IPS DF 6.9 (cell line): ENCODE measurements at places on chromosomes 7 and 10.

DNA sequence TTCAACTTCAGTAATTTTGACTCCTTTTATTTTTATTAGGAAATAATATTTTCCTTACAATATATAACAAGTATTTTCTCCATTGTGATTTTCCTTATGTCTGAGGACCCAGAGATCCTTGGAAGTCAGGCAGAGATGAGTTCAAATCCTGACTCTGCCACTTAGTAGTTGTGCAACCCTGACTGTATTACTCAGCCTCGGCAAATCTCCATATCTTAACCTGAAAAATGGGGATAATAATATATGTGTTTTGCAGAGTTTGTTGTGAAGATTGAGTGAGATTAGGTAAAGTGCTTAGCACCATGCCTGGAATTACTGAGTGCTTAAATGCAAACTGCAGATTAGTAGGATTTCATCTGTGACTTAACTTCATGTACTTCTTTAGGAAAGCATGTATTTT lies 120.5 kb upstream of the KLF14 start:
- no peak for DNase-seq

DNA sequence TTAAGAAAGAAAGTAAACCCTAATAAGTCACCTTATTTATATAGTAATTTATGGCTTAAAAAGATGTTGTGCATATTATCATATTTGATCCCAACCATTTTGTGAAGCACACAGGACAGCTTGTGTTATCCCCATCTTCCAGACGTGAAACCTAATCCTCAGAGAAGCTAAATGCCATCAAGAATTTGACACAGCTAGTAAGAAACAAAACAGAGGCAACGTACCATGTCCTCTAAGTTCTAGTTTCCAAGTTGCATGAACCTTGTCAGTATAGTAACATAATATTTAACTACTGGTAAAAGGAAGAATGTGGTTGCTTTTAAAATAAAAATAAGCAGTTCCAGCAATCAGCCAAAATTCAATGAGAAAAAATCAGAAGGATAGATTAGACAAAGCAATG lies 41.5 kb downstream of the PTN start:
- DNase-seq: no peak

- DNase-seq: no peak
Measured at GRCh38 chr7:86949779-86950260, 109.6 kb downstream of the ELAPOR2 start.

GRCh38 chr7:132941428-132941827 lies 140.5 kb downstream of the CHCHD3 start:
- no peak for DNase-seq

DNA sequence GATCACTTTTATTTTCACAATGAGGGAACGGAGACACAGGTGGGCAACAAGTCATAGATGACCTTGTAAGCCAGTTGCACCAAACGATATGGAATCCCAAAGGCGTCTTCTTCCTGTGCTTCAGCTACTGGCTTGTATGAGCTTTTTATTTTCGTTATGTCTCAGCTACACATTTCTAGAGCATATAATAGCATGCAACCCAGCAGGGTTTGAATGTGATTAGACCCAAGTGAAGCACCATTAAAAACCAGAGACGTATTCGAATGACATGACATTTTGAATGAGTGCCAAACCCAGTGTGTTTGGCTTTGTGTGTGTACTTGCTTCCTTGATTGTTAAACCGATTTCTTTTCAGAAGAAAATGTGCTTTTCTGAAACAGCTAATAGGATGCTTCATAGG lies 963.2 kb upstream of the CELF2 start:
- no peak for DNase-seq

- DNase-seq: no peak
Measured at GRCh38 chr10:95793401-95794045, 37.6 kb downstream of the ENTPD1 start.

- DNase-seq: no peak
Measured at GRCh38 chr7:81873559-81873958, 103.7 kb upstream of the HGF start.

DNA sequence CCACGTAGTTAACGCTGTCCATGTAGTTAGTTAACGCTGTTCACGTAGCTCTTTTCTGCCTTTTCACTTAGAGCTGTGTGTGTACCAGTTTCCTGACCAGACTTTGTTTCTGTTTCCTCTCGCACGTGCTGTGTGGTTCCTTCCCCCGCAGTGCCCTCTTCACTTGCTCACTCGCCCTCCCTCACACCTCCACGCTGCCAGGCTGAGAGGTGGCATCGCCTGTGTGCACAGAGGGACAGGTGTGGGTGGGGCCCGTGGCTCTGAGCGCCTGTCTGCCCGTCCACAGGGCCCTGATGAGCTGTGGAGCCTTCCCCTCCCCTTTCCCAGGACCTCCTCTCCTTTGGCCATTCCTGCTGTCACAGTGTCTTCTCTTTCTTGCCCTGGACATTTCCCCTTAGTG lies 30.6 kb downstream of the WDR37 start:
- no peak for DNase-seq

GRCh38 chr10:3336673-3337293 lies 164.2 kb upstream of the PITRM1 start:
- no peak for DNase-seq

GRCh38 chr10:91549262-91549661 lies 83.6 kb downstream of the PPP1R3C start:
- DNase-seq: no peak

GRCh38 chr10:58457761-58458616 lies 54.7 kb upstream of the BICC1 start:
- no peak for DNase-seq

GRCh38 chr10:51666456-51666855 lies 32.9 kb downstream of the CSTF2T start:
- no peak for DNase-seq

DNA sequence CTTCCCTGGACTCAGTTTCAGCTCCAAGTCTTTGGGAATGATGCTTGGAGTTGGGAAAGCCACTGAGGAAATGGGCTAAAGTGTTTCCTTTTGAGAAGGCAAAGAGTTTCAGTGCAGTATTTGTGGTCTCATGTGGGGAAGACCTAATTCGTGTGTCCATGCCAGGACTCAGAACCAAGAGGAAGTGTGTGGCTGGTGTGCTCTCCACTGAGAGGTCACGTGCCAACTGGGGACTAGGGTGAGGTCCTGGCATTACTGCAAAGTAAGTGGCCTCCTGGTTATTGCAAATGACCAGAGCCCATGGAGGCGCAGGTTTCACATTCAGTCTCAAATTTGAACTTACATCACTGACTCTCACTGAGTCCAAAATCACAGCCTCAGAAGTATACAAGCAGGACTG lies 48.6 kb upstream of the ITPRID1 start:
- DNase-seq: no peak

- DNase-seq: no peak
Measured at GRCh38 chr10:103843045-103843444, 12.3 kb downstream of the SH3PXD2A start.

GRCh38 chr10:97131666-97132065 lies 54.1 kb downstream of the SLIT1 start:
- no peak for DNase-seq

DNA sequence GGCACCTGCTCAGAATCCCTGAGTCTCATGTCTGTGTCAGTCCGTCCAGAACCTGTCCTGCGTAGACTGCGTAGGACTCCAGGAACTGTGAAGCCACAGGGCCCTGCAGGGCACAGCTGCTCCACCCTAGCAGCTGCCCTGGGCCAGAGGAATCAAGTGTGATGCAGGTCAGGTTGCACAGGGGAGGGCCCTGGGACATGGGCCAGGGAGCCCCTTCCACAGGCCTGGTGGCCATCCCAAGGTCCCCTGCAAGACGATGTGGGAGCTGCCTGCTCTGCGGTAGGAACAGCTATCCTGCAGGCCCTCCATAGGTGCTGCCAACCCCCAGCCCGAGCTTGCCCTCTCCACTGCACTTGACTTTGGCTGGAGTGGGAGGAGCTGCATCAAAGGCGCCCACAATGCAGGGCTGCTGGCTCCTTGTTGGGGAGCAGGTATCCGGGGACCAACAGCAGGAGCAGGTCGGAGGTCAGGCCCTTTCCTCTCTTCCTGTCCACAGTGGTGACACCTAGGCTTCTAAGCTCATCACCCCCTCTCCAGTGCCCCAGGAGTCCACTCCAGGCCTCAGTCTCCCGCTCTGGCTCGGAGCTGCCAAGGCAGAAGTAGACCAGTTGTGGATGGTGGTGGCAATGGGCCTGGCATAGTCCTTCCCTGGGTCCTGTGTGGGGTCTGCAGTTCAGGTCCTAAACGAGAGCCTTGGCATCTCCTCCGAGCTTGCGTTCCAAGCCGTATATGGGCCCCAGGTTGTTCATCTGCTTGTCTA lies 149.1 kb downstream of the MAPK8 start:
- no peak for DNase-seq

GRCh38 chr7:23298141-23298881 lies 828 bp upstream of the MALSU1 start:
- no peak for DNase-seq

DNA sequence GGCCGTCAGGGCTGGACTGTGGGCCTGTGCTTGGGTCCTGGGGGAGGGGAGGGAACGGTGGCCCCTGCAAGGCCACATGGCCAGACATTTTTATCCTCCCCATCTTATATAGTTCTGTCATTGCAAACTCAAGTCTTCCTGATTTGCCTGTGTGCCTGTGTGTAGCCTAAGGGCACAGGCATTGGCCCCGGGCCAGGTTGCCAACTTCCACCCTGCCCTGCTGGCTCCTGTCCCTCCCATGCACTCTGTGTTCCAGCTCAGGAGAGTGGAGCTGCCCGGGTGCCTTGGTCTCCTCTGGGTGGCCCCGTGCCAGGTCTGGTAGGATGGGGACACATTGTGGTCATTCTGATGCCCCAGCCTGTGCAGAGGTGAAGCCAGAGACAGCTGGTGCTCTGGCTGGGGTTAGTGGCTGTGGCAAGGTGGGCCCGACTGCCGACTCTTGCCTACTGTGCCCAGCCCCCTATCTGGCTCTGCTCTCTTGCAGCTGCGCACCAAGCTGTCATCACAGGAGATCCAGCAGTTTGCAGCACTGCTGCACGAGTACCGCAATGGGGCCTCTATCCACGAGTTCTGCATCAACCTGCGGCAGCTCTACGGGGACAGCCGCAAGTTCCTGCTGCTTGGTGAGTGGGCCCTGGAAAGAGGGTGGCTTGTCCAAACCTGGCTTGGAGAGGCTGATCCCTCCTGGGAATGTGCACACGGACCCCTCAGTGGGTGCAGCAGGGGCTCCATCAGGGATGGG lies 14.8 kb downstream of the NACAD start:
- no peak for DNase-seq

GRCh38 chr7:116395141-116395791 lies 104.3 kb upstream of the CAV2 start:
- no peak for DNase-seq

GRCh38 chr7:142025896-142026295 lies 30.2 kb downstream of the MGAM start:
- DNase-seq: no peak

DNA sequence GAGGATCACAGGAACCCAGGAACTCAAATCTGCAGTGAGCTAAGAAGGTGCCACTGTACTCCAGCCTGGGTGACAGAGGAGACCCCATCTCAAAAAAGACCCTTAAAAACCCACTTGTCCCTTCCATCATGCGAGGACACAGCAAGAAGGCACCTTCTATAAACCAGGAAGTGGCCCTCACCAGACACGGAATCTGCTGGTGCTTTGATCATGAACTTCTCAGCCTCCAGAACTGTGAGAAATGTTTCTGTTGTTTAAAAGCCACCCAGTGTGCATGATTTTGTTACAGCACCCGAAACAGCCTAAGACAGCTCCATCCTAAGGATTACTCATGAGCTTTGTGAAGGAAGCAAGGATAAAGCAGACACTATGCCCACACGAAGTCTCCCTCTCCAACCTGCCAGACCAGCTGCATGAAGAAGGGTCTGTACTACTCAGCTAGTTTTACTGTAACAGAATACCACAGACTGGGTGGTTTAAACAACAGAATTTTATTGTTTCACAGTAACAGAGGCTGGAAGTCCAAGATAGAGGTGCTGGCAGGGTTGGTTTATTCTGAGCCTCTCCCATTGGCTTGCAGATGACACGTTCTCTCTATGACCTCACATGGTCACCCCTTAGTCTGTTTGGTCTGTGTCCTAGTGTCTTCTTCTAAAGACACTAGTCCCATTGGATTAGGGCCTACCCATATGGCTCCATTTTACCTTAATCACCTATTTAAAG lies 13.7 kb downstream of the VIM start:
- no peak for DNase-seq

DNA sequence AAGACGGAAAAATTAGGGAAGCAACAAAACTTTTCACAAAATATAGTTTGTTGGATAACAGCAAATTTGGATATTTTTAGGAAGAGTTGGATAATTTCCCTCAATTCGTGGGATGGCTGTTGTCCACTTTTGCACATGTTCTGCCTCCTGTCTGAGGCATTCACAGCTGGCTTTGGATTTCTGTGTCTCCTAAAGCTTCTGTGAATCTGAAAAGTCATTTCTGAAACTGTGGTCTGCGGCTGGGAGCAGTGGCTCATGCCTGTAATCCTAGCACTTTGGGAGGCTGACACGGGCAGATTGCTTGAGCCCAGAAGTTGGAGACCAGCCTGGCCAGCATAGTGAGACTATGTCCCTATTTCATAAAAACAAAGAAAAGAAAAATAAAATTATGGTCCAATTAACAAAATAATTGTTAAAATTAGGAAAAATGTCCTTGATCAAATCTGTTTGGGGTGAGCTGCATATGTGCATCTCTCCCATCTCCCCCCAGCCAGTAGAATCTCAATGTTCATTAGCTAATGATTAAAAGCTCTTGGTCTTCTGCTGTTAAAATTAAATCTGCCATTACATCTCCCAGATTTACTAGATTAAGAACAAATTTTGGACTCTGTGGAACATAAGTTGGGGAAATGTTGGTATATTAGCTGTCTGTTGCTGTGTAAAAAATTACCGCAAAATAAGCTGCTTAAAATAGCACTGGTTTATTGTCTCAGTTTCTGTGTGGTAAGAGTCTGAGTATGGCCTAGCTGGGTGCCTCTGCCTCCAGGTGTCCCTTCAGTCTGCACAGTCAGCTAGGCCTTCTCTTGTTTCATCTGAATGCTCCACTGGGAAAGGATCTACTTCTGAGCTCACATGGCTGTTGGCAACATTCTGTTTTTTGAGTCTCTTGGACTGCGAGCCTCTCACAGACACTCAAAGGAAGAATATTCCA lies 332.0 kb upstream of the FZD1 start:
- DNase-seq: no peak

DNA sequence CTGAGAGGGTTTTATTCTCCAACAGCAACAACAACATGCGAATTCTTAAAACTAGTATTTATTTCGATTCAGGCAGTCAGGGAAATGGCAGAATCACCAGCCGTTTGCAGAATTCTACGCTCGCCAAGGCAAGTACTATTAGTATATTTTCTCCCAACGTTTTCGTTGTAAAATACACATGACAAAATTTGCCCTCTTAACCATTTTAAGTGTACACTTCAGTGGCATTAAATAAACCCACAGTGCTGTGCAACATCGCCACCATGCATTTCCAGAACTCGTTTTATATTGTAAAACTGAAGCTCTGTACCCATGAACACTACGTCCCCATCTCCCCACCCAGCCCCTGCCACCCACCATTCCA lies 10.8 kb downstream of the EN2 start:
- DNase-seq: no peak
